ENCODE measurements at places on chromosomes 12 and 14. TPM values are rescaled to one million over a fixed set of nuclear protein-coding genes. Genes with fewer than 3 reads are reported as not detected.

Gene ART4
- 6.1 TPM for total RNA-seq

Gene CYP46A1
- total RNA-seq, result 0.33 TPM

Gene CLEC9A
- not detected for total RNA-seq

Gene NDUFA9
- total RNA-seq, result 37.6 TPM

Gene MAP1LC3B2
- total RNA-seq, result 0.52 TPM

Gene LIN7A
- 4.1 TPM for total RNA-seq

Gene CBLN3
- 4.2 TPM for total RNA-seq

Gene PIWIL1
- total RNA-seq, result not detected

Gene METTL1
- total RNA-seq, result 6.2 TPM

Gene RAB15
- total RNA-seq, result 5.2 TPM

Gene DNAJC22
- total RNA-seq, result 2.1 TPM

Gene SOS2
- 20.1 TPM for total RNA-seq

Gene ZFC3H1
- total RNA-seq, result 35.9 TPM

Measured in smooth muscle cell of the pulmonary artery (primary cell).